ENCODE measurements at places on chromosomes 7 and 10. TPM values are rescaled to one million over a fixed set of nuclear protein-coding genes. Genes with fewer than 3 reads are reported as not detected.

- DNase-seq: no peak
Observed at GRCh38 chr7:44107116-44107960, 3.2 kb downstream of the AEBP1 start.

Gene CCDC172
- total RNA-seq: not detected

DNA sequence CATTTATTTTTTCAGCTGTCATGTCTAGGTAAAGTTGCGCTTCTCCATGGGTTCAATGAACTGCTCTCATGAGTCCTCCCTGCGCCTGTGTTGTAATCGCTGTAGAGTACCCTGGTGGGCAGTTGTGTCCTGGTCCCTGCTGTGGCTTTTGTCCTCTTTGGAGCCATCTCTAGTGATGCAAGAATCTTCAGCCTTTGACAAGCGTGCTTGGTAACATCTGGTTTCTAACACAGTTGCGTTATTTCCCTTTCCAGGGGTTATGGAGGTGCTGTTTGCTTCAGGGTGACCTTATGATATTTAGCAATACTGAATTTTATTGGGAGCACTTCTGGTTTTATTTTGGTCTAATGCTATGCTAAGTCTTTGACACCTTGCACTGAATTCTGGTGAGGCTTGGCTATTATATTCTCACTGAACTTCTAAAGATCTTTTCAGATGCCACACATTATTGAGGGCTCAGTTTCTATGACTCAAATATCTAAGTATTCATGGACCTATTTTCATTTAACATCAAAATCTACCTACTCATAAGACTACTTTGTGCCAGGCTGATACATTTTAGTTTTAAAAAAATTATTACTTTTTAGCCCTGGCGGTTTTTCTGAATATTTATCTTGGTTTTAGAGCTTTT is 88.6 kb downstream of the FANK1 start:
- DNase-seq: no peak

DNA sequence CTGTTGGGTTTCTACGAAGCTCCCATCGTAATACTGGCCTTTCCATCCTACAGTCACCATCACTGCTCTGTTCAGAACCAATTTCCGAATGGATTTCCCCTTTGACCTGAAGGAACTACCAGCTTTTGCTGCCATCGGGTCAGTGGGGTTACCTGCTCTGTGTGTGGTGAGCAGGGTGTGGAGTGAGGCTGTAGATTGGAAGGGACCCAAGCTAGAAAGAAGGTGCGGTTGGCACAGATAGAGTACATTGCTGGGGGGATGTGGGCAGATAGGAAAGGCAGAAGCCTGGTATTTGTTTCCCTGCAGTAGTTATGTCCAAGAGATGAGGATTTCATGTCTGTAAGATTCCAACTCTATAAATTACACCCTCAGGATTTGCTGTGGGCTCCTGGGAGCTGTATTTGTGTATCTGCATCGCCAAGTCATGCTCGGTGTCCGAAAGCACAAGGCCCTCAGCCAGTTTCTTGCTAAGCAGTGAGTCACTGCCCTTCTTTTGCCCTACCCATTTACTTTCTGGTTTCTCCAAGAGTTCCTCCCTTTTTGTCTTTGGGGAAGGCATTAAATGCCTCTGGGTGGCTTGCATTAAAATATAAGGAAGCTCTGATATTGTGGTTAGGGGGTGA is 15.4 kb downstream of the CLCN1 start:
- no peak for DNase-seq

DNA sequence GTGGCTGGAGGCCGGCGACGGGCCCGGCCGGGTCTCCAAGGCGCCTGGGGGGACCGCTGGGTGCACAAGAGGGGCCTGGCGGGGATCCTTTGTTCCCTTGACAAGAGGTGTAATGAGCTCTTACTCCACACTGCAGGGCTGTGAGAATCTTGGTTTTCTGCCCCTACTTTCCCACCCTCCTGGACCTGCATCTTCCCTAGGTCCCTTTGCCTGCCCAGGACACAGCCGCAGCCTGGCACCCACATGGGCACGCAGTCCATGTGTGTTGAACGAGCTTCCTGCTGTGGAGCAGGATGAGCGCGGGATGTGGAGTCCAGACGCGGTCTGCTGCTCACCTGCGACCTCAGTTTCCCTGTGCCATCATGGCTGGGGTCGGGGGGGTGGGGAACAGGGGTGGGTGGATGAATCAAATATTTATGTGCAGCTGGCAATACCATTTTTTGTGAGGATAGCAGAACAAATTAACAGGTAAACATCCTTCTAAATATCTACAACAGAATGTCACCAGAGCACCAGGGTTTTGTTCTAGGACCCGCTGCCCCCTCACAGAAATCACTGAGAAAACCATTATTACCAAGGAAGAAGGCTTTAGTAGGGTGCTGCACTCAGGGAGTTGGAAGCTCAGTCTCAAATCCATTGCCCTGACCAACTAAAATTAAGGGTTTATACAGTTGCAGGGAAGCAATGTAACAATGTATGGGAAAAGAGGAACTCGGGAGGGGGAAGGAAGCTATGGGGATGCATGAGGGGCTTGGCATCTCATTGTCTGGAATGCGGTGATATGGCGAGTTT is 474 bp upstream of the NSMCE4A start:
- DNase-seq: no peak

Gene GIMAP7
- total RNA-seq: 66.3 TPM

Gene ARHGAP22
- 2.9 TPM for total RNA-seq

GRCh38 chr10:75407224-75407712 is 5.7 kb upstream of the ZNF503 start:
- no peak for DNase-seq

Gene NKX6-2
- total RNA-seq: not detected

Gene VGF
- total RNA-seq: not detected

DNA sequence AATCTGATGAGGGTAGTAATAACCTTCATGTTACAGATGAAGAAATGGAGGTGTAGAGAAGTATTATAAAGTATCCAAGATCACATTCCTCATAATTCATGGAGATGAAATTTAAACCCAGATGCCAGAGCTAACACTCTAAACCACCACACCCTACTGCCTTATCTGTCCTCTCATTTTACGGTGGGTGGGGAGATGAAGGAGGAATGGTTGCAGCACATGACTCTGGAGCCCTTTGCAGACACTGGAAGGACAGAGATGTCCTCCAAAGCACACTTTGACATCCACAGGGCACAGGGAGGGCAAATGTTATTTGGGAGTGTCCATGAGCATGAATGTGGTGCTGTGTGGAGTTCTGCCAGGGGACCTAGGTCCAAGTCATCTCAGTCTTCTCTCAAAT is 1.1 kb downstream of the PLEKHS1 start:
- no peak for DNase-seq

- no peak for DNase-seq
Observed at GRCh38 chr10:59025981-59026765, 150.3 kb upstream of the PHYHIPL start.

Gene ITPRID1
- total RNA-seq: not detected

GRCh38 chr7:132394283-132395198 is 181.7 kb downstream of the PLXNA4 start:
- peak; percentile 34 for DNase-seq

Gene TAS2R3
- total RNA-seq: 1.9 TPM

Gene MALRD1
- total RNA-seq: 0.16 TPM

- no peak for DNase-seq
Observed at GRCh38 chr10:88992921-88993524, 2.4 kb downstream of the FAS start.

- DNase-seq: no peak
Observed at GRCh38 chr10:33212061-33212748, 122.3 kb downstream of the NRP1 start.

- DNase-seq: no peak
Observed at GRCh38 chr7:117808341-117808757, 64.9 kb downstream of the CTTNBP2 start.

DNA sequence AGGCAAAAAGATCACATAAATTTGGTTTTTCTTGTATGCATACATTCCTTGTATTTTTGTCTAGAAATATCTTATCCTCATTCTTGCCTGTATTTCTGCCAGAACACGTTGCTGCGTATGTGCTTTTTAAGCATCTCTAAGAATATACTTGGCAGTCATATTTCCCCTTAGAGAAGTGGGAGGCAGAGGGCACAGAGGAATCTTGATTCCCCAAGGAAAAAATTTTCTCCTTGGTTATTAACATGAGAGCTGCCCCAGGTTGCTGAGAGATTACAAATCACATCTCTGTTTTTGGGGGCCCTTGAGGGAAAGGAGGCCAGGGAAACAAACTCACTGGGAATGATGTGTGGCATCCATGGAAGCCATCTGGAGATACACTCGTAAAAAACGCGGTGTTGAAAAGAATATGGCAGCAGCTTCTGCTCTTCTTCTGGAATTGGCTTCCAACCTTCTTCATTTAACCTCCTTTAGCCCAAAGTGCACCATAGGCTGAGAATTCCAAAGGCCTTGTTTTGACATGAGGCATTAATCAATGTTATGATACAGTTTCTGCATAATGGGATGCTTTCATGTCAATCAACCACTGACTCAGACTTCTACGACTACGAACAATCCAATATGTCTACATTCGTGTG is 684.3 kb upstream of the SORCS1 start:
- no peak for DNase-seq

DNA sequence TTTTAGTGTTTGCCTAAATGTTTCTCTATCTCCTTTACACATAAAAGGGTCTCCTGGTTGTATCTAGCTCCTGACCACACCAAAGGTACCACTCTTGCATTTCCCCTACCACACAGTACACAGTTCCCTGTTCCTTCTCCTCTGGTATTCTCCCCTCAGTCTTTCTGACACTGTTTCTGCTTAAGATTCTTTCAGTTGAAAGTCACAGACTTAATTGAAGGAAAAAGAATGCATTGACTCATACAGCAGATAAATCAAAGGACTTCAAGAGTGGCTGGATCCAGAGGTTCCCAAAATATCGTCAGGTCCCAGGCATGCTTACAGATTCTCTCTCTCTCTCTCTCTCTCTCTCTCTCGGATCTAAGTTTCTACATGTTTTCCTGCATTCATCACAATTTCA is 185.6 kb upstream of the LRGUK start:
- DNase-seq: no peak

- DNase-seq: peak; percentile 49
Observed at GRCh38 chr7:112421666-112422486, 28.4 kb upstream of the IFRD1 start.

GRCh38 chr10:79268742-79269141 is 78.5 kb upstream of the PPIF start:
- no peak for DNase-seq

- DNase-seq: no peak
Observed at GRCh38 chr10:73060738-73061635, 35.7 kb downstream of the P4HA1 start.

Measured in naive thymus-derived CD4-positive, alpha-beta T cell (primary cell).